Frontal cortex (tissue), 4 donors: ENCODE measurements at places on chromosomes 16 and 17. TPM values are rescaled to one million over a fixed set of nuclear protein-coding genes. Genes with fewer than 3 reads are reported as not detected.

The NLK gene
- total RNA-seq: 73.0 TPM

The SLC16A6 gene
- 1.2 TPM for total RNA-seq

The GAS2L2 gene
- under 0.01 TPM for total RNA-seq

The SSH2 gene
- 15.5 TPM for total RNA-seq

The CA7 gene
- not detected for total RNA-seq

The GPR142 gene
- total RNA-seq: not detected

The COIL gene
- 32.6 TPM for total RNA-seq

The HOXB8 gene
- not detected for total RNA-seq

The SNAI3 gene
- not detected for total RNA-seq

The RAMP2 gene
- 15.9 TPM for total RNA-seq

The TSPAN10 gene
- not detected for total RNA-seq

The KRT33A gene
- total RNA-seq: not detected

The EPX gene
- total RNA-seq: not detected
